Trophoblast cell (in vitro differentiated cells and primary cell): ENCODE measurements at places on chromosomes 12 and 14.
A peak's percentile ranks its signal among the peaks of the same experiment; 100 is the strongest.

DNA sequence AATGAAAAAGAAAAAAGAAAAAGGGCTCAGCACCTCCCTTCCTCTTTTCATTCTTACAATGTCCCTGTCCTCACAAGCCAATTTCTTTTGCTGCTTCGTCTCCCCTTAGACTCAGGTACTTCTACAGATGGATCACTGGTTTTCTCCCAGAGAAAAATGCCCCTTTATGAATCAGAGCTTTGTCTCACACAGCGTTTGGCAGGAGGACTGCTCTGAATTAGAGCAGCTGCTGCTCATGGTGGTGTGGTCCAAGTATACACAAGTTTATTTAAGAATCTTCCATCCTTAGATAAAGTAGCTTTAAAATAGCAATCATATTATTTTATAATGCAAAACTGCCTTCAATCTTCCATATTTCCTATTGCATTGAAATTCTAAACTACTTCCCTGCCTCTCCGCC is 80.3 kb downstream of the SLC8A3 start:
- DNase-seq: no peak

GRCh38 chr12:103768467-103769123 is 72.4 kb downstream of the NT5DC3 start:
- DNase-seq: no peak

DNA sequence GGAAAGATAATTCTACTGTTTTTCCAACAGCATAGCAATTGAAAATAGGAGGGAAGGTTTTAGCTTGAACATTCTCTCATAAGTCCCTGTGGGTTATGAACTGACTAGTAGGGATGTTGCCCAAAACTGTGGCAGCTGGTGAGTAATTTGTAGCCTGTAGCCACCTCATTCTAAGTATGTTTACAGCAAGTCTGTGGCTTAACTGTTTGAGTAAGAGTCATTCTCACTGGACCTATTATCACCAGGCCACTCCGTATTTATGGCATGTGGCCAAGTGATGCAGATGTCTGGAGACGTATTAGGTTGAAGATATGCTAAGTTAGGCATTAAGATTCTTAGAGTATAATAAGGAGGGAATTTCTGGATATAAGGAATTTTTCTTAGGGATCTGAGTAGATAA is 458.3 kb downstream of the ETNK1 start:
- no peak for DNase-seq

DNA sequence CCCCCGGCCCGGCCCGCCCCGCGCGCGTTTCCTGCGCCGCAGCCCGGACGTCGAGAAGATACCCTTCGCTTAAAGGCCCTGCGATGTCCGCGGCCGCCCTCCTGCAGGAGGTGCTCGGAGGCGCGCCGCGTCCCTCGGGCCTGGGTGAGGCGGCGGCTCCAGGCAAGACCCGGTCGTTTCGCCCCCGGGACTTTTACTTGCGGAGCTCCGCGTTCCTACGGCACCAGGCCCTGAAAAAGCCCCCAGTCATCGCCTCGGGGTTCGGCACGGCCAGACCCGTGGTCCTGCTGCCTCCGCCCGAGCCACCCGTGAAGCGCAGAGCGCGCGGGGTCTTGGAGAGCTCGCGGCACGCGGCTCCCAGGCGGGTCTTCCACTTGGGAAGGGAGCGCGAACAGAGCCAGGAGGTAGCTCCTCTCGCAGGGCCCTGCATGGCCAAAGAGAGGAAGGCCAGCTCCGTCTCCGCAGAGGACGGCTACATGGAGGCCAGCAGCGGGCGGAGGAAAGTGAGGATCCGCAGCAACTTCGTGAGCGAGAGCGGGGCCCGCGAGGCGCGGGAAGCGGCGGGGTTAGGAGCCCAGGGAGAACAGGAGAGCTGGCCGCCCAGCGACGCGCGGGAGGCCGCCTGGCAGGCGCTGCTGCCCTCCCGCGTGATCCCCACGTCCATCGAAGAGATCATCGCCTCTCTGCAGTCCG is 26.9 kb downstream of the TTC6 start:
- DNase-seq: no peak

- no peak for DNase-seq
Measured at GRCh38 chr12:41606468-41607445, 418.6 kb downstream of the PDZRN4 start.

DNA sequence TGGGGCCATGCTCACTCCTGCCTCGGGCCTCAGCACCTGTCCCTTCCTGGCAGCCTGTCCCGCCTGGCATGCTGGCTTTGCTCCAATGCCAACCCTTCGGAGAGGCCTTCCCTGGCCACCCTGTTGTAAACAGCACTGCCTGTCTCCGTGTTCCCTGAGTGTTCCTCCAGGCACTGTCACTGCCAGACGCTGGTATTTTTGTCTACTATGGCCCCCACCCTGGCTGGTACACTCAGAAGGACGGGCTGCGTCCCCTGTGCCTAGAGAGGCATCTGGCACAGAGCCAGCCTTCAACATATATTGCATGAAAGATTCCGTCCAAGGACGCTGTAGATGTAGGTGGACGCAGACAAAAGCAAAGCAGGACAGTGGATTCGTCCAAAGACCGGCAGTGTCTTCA is 2.7 kb upstream of the ASPG start:
- DNase-seq: no peak

DNA sequence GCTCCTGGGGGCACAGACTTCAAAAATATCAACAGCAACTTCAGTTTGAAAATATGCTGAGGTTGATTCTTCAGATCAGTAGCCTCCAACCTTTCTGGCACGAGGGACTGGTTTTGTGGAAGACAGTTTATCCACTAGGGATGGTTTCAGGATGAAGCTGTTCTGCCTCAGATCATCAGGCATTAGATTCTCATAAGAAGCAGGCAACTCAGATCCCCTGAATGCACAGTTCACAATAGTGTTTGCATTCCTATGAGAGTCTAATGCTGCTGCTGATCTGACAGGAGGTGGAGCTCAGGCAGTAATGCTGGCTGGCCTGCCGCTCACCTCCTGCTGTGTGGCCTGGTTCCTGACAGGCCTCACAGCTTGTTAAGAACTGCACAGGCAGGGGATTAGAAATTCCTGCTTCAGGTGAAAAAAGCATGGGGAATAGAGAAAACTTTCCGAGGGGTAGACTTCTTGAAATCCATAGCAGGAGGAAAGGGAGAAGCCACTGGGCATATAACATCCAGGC is 12.8 kb downstream of the EPYC start:
- no peak for DNase-seq

GRCh38 chr12:6554168-6555017 is 1.4 kb downstream of the IFFO1 start:
- peak; percentile 72 for DNase-seq

DNA sequence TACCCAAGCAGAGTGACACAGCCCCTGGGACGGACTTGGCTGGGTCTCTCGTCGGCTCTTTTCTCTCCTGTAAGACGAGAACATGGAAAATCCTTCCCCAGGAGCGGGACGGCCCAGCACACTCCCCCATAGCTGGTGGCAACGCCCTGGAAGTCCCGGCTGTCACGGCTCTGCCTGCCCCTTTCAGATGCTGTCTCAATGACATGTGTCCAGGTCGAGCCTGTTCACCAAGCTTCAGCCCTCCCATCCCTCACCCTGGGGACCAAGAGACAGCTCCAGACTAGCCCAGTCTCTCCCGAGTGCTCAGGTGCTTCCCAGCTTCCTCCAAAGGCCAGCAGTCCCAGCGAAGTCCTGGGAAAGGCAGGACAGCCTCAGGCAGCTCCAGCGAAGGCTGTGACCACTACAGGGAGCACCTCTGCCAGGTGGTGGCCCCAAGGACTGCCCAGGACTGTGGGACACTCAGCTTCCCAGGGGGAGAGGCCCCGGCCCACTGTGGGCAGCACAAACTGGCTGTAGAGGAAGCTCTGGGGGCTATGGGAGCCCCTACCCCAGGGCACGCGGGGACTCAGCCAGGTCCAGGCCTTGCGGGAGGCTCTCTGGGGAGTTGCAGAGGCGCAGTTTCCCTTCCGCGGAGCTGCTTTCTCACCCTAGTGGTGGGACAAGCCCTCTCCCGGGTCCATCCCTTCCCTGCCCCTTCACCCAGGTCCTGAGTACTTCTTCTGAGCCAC is 33.6 kb downstream of the TNFAIP2 start:
- peak; percentile 37 for DNase-seq

DNA sequence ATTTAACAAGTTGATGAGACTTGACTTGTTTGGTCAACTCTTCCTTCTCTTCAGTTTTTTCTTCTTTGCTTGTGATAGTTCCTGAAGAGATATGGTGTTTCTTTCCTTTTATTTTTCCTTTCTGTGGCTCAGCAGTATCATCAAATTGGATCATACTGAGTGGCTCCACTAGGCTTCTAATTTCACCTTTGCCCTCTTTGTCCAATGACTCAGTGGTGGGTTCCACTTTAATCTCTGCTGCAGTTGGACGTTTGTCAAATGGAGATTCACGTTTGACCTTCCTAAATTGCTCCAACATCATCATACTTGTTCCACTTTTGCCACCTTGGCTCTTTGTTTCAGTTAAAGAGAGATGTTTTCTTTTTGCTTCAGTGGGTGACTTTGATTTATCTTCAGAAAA is 41.5 kb downstream of the FAM186A start:
- DNase-seq: no peak

- DNase-seq: peak; percentile 62
Measured at GRCh38 chr12:48980389-48980952, 2.3 kb downstream of the WNT1 start.

GRCh38 chr14:31297701-31298344 is 90.2 kb upstream of the HECTD1 start:
- DNase-seq: no peak

GRCh38 chr12:93130366-93131054 is 201.4 kb upstream of the EEA1 start:
- DNase-seq: no peak

- DNase-seq: no peak
Measured at GRCh38 chr12:63826006-63826585, 18.4 kb upstream of the SRGAP1 start.

DNA sequence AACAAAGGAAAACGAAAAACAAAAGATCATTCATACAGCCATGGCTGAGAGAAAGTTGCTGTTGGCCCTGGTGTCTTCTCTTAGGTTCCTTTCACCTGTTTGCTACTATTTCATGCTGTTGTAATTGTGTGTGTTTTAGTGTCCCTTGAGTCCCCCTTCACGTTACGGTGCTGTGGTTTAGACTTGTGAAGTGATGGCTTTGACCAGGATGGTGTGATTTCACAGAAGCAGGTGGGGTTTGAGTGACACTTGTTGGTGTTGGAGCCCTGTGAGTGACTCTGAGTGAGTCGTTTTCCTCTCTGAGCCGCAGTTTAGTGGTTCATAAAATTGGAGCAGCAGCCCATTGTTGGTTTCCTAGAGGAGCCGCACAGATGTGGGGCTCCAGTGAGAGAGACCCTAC is 635.4 kb downstream of the VRK1 start:
- no peak for DNase-seq

DNA sequence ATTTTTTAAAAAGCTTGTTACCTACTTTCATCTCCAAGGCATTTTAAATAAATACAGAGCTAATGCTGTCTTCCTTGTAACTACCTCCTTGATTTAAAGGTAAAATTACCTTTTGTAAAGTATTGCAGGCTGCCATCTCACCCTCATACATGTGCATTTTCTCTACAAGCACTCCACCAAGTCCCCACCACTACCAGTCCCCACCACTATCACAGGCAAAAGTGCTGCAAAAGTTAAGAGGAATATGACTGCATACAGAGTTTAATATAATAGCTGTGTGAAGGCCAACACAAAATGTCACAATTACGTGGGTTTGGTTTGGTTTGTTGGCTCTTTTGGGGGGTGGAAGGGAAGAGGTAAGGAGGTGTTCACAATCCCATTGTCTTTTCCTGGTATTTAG is 9.6 kb downstream of the SIX1 start:
- DNase-seq: no peak

DNA sequence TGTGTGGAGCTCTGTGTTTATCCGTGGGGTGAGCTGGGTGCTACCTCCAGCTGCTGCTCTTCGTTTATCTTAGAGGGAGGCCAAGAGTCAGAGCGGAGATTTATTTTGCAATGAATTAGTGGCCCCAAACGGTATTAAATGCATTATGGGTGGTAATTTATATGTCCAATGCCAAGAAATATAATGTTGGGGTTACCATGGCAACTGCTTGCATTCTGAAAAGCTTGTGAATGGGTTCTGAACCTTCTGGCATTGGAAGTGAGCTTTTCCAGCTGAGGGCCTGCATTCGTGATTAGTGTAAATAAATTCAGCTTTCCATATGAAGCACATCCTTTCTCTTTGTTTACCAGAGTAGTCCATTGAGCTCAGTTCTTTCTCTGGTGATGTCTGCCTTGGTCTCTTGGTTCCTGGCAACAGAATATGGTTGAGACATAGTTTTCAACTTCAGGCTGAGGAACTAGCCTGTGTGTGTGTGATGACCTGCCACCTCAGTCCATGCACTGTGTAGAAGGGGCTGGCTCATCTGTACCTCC is 51.8 kb downstream of the TRAF3 start:
- DNase-seq: no peak

DNA sequence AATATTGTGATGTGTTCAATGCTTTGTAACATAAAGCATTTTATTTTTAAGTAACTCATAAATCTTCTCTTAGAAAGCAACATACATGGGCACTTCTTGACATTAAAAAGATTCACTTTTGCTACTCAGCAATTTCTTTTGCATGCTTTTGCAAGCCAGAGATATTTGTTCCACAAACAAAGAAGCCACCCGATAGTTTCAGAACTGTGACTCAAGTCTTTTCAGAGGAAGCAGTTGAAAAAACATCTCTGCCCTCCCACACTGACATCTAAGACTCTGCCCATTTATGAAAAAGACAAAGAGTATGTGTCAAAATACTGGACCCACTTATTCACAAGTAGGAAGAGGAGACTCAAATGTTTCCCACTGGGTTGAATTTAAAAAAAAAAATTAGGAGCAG is 7.5 kb downstream of the APPL2 start:
- no peak for DNase-seq

GRCh38 chr12:109358154-109358869 is 10.6 kb downstream of the MYO1H start:
- DNase-seq: no peak

DNA sequence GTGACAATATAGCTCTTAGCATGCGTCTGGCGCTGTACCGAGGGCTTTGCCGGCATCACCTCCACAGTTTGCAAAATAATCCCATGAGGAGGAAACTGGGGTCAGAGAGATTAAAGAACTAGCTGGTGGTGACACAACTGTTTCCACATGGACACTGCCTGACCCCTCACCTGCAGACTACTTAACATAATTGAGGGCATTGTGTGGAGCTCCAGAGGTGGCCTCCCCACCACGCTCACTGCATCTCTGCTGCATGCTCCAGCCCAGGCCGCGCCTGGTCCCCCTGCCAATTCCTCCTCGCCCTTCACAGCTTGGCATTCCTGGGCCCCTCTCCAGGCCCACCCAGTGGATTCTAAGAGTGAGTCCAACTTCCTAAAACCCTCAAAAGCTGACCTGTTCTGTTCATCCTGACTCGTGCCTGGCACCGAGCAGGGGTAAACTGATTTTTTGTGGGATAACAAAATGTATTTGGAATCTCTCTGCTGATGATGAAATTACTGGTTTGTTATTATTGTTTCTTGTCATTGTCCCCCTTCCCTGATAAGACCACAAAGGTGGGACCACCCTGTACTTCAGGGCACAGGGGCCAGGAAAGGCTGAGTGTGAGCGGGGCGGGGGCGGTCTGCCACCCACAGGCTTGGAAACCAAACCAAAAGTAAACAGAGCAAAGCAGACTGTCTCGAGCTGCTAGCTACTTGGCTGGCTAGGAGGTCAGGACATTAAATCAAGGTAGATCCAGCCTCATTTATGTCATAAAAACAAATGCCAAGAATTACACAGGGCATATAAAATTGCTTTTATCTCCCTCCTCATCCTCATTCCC is 40.6 kb downstream of the CHGA start:
- no peak for DNase-seq
